ENCODE measurements at places on chromosomes 12 and 14. TPM values are rescaled to one million over a fixed set of nuclear protein-coding genes. Genes with fewer than 3 reads are reported as not detected.

DNA sequence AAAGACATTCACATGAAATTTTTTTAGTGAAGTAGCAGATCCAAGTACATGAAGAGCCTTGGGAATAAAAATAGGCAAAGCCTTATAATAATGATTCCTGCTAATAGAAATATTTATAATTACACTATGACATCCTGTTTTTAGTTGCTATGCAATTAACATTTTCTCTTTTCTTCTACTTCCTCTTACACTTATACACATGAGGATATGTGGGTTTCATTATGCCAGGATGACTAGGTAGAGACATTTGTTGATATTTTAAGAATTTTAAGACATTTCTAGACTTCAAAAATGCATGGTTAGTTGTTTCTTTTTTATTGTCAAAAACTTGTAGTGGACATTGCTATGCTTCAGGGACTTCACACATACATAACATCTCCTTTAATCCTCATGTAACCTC is 326.8 kb downstream of the SYT1 start:
- no peak for DNase-seq

DNA sequence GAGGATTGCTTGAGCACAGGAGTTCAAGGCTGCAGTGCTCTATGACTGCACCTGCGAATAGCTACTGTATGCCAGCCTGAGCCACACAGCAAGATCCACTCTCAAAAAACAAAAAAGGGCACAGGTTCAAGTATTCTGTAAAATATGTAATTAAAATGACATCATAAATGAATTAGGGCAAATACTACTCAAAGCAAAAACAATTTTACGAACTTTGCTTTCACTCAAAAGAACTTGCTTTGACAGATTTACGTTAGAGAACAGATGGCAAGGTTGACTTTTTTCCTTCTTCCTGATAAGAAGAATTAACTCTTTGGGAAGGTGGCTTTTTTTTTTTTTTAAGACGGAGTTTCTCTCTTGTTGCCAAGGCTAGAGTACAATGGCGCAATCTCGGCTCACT is 44.0 kb upstream of the EAPP start:
- no peak for DNase-seq

The GPR137C gene
- 5.8 TPM for total RNA-seq

The SRRM4 gene
- total RNA-seq = 0.03 TPM

The MMP17 gene
- total RNA-seq = 3.1 TPM
